C1 segment of cervical spinal cord (tissue), 14 donors: ENCODE measurements at places on chromosomes 5 and 9.
A peak's percentile ranks its signal among the peaks of the same experiment; 100 is the strongest.

DNA sequence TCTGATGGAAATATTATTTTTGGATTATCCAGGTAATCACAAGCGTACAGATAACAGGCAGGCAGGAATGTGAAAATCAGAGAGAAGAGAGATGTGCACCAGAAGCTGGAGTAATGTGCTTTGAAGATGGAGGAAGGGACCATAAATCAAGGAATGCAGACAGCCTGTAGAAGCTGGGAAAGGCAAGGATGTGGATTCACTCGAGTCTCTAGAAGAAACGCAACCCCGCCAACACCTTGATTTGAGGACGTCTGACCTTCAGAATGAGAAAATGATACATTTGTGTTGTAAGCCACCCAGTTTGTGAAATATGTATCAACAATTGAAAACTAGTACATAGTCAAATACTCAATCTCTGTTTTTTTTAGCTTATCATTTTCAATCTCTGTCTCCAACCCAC, 207.6 kb upstream of the MPDZ start:
- DNase-seq: no peak

DNA sequence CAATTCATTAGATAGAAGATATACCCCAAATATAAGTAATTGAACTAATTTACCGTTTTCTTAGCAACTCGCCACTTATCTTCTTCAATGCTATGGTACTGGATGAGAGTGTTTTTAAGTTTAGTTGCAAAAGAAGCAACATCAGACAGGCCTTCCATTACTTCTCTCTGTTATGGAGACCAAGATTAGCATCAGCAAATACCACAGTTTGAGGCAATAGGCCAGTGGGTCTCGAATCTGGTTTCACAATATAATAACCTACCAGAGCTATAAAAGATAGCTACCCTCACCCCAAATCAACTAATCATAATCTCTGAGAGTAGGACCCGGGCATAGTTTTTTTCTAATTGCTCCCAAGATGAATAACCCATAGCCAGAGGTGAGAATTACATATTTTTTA, 5.1 kb downstream of the STARD4 start:
- DNase-seq: no peak

DNA sequence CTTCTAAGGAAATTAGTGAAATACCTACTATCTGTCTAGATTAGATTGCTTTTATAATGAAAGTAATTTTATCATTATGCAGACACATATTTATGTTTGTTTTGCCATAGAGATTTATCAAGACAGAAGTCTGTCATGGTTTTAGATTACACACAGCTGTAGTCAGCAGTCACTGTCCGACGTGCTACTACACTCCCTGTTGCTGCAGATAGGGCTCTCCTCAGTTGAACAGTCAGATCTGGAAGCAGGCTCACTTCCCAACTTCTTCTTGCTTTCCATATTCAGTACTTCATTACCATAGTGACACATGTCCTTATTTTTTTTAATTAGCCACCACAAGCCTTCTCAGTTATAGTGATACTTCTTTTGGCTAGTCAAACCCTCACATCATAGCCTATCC, 329.9 kb upstream of the ITGA1 start:
- no peak for DNase-seq

GRCh38 chr5:169997798-169998197, 17.5 kb upstream of the INSYN2B start:
- DNase-seq: no peak

DNA sequence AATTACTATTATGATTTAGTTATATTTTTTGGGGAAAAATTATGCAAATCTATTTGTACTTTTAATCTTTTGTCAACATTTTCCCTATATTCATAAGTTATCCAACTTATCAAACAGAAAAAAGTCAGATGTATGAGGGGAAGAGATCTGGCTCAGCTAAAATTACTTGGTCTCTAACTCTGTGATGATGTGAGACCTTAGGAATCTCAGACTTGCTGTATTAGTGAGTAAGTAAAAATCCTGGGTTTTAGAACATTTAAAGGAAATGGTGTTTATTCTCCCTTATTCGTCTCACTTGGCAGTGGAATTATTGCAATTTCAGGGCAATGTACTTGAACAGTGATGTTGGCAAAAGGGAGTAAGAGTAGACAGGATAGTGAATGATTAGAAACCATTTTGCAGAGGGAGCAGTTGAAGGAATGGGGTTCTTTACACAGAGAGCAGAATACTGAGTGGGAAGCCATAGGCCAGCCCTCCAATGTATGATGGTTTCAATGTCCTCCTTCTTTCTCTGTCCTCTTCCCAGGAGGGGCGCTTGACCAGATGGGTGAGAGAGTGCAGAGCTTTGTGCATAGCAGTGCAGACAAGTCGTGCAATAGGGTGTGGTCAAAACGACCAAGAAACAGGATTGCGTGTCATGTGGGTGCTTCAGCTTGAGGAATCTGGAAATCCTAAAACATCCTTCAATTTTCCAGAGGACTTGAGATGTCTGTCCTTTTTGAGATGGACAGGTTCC, 91.7 kb downstream of the TENT4A start:
- no peak for DNase-seq

DNA sequence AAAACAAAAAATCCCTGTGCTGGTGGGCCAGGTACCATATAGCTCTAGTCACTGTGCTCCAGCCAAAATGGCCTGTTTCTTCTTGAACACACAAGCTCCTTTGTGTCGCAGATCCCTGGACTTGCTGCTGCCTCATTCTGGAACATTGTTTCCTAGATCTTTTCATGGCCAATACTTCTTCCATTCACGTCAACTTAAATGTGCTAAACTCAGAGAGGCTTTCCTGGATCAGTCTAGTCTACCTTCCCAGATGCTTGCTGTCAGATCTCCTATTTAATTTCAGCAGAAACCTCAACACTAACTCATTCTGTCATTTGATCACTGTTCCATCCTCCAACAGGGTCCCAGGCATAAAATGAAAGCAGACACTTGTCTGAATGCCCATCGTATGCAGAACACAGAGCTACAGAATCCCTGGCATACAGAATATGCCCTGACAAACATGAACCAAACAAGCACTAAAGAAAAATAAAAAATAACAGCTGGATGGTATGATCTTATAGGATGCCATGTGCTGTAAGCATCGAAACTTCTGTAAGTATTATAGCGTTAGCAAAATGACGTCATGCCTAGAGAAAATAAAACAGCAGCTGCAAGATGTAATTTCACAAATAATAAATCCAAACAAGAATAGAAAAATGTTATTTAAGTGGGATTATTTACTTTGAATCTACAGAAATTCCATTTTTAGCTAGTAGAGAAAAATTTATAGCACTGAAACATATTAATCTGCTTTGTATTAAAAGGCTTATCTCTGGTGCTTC, 403.7 kb upstream of the DAP start:
- no peak for DNase-seq

DNA sequence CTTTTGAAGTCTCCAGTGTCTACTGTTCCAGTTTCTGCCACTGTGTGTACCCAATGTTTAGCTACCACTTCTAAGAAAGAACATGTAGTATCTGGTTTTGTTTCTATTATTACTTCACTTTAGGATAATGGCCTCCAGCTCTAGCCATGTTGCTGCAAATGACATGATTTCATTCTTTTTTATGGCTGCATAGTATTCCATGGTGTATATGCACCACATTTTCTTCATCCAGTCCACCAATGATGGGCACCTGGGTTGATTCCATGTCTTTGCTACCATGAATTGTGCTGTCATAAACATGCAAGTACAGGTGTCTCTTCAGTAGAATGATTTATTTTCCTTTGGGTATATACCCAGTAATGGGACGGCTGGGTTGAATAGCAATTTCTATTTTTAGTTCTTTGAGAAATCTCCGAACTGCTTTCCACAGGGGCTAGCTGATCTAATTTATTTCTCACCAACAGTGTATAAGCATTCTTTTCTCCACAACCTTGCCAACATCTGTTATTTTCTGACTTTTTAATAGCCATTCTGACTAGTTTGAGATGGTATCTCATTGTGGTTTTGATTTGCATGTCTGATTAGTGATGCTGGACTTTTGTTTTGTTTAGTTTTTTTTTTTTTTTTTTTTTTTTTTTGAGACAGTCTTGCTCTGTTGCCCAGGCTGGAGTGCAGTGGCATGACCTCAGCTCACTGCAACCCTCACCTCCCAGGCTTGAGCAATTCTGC, 68.9 kb downstream of the WDR41 start:
- no peak for DNase-seq

DNA sequence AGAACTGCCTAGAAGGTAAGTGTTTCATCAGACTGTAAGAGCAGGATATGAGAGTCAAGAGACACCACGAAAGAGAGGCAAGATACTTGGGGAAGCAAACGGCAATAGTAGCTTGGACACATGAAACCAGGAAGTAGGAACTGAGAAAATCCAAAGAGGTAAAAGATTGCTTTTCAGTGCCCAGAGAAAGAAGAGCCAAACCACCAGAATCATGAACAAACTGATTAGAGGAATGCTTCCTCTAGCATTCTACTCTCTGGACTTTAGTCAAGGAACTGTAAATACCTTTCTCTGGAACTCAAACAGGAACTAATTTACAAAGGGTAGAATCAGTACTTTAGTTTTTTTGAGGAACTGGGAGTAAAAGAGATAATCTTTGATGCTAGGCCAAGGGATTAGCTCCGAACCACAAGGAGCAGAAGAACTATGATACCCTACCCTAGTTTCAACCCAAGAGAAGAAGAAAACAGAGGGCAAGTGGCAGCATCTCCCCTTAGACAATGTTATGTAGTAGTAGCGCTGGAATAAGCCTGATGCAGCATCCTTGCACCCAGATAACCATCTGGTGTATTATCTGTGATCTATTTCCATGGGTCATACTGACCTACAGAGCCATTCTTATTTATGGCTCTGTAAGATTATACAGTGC, 41.3 kb downstream of the EFCAB9 start:
- no peak for DNase-seq

DNA sequence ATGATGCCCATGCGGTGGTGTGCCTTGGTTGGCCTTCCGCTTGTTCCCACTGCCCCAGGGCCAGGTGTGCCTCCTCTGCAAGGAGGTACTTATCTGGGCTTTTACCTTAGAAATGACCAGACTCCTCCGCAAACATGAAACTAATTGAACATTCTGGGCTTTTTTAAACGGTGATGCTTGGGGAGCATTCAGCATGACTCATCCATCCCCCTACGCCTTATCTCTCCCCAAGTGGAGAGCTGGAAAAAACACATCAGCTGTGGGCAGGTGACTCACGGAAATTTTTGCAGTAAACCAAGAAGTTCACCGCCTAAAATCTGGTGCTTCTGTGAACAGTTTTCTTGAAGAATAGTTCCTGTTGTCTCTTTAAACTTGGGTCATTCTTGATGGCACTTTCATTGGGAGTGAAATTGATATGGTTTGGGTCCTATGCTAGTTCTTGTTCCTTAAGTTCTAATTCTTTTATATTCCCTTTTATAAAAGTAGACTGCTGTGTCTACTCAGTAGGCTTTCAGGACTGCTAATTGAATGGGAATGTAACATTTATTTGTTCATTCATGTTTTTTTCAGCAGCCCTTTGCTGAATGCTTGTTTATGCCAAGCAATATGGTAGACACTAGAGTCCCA, 39.6 kb downstream of the SFXN1 start:
- DNase-seq: no peak

- no peak for DNase-seq
These were observed 212.7 kb upstream of the MVB12B start for GRCh38 chr9:126113756-126114408.

- peak; percentile 20 for DNase-seq
These were observed 106.2 kb downstream of the CMYA5 start for GRCh38 chr5:79795764-79796398.

GRCh38 chr5:2188137-2188536, 305.4 kb upstream of the IRX4 start:
- DNase-seq: no peak

- no peak for DNase-seq
These were observed 187.9 kb upstream of the ELL2 start for GRCh38 chr5:96149546-96149945.

DNA sequence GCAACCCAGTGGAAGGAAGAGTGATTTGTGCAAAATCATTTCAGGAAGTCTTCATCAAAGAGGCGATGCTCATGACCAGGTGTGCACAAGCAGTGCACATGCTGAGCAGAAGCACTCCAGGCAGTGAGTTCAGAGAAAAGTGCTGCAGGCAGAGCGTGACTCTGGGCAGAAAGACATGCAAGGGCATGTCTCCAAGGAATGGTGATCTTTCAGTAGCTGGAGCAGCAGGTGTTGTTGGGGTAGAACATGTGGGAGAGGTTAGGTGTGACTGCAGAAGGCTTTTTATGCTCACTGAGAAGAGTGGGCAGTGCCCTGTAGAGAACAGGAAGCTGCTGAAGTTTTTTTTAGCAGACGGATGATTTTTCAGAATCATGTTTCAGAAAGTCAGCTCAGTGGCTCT, 545.4 kb upstream of the TLE4 start:
- no peak for DNase-seq

DNA sequence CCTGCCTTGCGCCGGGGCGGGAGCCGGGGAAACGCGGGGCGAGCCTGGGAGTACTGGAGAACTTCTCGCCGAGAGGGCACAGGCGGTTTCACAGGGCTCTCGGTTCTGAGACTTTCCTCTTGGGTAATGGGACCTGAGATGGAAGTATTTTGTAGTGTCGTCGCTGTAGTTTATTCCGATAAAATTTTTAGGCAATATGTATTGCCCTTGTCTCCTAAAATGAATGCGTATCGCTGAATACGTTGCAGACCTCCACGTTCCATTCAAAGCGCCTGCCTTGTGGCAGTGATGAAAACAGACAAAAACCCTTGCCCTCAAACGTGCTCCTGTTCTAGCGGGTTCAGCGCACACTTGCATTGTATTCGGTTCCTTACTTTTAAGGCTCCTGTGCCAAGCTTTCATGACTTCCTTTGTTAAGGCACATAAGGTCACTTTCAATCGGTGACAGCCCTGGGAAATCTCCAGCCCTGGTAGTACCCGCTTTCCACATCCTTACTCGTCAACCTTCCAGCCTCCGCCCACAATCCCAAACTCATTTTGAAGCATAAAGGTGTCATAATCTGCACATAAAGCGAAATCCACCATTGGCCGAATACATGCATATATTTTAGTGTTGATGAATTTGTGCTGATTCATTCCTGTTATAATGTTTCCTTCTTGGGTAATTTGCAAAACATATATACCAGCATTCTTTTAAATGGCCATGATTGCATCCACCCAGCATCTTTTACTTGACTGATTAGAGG, 694 bp downstream of the RMI1 start:
- no peak for DNase-seq

- DNase-seq: no peak
These were observed 9.8 kb downstream of the LHX2 start for GRCh38 chr9:124021385-124021769.

- no peak for DNase-seq
These were observed at the start of gene GFI1B for GRCh38 chr9:132978451-132979131. Gene GFI1B, plus strand, starts transcription at chr9:132978694. Its CDS starts 7,985 bp downstream, at chr9:132986679.
